ENCODE measurements at places on chromosomes 13 and 19.

DNA sequence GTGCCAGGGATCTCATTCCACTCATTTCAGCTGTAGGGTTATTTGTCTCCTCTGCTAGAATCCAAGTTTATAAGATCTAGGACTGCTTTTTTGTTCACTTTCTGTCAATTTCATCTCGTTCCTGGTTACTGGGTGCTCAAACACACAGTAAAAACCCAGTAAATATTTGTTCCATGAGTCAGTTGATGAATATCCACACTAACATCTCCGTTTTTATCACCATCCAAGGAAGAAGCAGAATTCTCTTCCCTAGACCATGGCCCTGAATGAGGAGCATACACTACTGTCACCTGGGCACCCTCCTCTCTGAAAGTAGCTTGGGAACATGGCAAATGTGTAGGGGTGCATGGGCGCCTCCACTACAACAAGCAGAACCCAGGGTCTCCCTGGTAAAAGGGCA is 390.8 kb downstream of the FOXO1 start:
- no peak for DNase-seq

DNA sequence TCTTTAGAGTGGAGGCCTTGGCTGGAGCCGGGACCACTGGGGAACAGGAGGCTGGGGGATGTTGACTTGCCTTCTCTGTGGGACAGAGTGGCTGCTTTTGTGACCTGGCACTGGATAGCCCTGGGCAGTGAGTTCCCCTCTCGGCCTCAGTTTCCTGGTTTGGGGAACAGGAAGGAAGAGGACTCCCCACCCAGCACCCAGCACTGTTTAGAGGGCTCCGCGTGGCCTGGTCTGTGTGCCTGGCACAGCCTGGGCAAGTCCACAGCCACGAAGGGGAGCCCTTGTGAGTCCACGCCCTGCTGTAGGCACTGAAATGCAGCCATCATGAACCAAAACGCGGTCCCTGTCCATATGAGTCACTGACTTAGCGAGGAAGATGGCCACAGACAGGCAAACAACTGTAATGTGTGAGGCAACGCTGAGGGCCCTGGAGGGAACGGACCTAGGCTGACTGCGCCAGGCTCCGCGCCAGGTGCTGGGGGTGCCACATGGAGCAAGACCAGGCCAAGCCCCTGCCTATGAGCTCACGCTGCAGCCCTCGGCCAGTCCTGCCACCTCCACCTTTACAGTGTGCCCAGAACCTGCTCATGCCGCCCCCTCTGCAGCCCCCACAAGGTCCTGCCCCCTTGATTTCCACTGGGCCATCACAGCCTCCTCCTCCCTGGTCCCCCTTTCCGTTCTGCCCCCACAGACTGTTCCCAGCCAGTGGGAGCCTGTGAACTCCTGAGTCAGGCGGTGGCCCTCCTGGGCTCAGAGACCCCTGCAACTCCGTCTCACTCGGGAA is 35.5 kb downstream of the PAK4 start:
- no peak for DNase-seq

DNA sequence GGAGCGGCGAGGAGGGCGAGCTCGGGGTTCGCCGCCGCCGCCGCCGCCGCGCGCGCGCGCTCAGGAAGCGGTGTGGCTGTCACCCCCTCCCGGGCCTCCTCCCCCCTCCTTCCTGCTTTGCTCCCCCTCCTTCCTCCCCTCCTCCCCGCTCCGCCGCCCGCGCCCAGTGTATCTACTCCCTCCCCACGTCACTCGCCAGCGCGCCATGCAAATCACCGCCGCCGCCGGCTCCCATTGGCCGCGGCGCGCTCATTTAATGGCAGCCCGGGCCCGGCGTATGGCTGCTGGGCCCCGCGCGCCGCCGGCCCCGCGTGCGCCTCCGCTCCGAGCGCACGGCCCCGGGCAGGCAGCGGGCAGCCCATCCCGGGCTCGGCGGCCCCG is 335 bp upstream of the SOX1 start:
- DNase-seq: peak; percentile 75

DNA sequence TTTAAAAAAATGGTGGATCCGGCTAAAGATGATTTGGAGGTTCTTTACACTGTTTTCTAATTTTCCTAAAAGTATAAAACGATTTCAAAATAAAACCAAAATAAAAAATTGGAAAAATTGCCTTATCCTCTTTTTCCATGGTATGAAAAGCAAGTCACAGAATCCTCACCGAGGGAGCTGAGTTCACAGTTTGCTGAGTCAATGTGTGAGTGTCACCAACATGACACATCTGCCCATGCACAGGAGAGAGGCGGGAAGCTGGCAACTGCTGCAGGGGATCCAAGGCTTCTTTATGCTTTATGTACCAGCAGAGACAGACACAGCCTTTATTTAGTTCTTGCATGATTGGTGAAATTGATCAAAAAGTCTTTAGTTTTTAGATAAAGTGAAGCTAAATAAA is 157.8 kb downstream of the TNFSF13B start:
- DNase-seq: no peak

DNA sequence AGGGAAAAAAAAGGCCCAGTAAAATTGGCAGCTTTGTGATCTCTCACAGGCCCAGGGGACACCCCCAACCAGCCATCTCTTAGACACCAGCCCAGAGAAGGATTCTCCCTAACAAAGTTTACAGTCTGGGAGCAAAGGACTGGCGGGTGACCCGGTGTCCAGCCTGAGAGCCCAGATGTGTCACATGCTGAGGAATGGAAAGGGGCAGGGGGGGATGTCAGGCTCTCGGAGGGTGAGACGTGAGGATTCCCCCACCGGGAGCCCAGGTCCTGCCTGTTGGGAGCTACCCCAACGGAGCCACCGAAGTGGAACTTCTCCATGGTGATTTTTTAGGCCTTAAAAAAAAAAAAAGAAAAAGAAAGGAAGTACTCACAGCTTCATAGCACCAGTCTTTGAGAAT is 4.8 kb upstream of the CTXN1 start:
- DNase-seq: no peak

GRCh38 chr13:95176611-95177259 is 124.5 kb downstream of the ABCC4 start:
- no peak for DNase-seq

- DNase-seq: peak; percentile 60
Observed at GRCh38 chr13:95403349-95404140, 102.3 kb upstream of the ABCC4 start.

- DNase-seq: peak; percentile 51
Observed at GRCh38 chr13:107866941-107867623, 348.3 kb downstream of the LIG4 start.

DNA sequence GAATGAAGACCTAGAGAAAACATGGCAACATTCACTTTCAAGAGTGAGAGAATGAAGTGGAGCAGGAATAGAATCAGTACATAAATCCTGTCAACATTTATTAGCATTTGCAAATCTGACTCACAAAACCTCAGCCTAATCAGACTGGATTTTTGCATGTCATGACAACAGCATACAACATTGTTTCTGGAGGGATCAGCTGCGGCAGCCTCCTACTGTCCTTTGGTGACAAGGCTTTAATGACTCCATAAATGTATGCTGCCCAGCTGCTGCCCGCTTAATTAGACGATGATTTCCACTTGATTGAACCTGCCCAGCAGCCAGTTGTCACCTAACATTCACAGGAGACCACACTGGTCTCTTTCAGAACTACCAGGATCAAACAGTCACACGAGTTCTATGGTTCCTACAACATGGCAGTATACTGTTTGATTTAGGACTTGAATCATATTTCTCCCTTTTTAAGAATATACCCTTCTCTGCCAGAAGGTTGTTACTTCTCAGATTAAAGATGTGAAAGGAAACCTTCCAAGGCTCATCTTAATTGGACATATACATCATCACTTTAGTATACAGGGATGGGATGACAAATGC is 9.3 kb downstream of the EBPL start:
- DNase-seq: peak; percentile 60

DNA sequence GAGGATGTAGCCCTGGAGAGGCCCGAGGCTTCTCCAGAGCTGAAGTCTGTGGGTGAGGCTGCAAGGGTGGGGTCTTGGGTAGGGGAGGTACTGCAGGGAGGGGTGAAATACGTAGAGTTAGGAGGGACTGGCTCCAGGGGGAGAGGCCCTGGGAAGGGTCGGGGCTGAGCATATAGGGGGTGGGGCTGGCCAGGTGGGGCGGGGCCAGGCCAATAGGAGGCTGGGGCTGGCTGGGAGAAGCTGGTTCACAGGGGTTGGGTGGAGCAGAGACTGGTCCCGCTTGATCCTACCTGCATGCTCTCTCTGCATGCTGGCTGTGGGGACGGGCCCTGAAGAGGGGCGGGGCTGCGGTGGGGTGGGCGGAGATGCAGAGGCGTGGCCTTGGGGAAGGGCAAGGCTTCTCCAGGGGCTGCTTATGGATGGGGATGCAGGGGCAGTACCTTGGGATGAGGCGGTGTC is 51.9 kb downstream of the CELF5 start:
- no peak for DNase-seq

- no peak for DNase-seq
Observed at GRCh38 chr13:32033744-32034143, 2.2 kb downstream of the FRY start.

- no peak for DNase-seq
Observed at GRCh38 chr13:34883396-34883795, 58.7 kb upstream of the NBEA start.

- DNase-seq: no peak
Observed at GRCh38 chr13:98222081-98222554, 45.0 kb upstream of the RNF113B start.

DNA sequence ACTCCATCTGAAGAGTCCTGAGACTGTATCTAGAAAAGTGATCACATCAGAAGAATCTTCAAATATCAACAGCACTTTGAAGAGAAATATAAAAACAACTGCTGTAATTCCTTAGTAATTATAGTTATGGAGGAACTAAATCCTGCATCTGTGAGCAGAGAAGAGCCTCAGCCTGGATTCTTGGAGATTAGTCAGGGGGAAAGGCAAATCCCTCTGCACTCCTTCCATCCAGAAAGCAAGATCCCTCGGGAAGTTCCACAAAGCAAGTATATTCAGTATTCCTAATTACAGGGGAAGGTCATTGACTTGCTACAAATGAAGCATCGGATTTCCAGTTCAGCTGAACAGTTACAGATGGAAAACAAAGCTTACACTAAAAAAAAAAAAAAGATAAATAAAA is 256.6 kb upstream of the IPO5 start:
- no peak for DNase-seq

DNA sequence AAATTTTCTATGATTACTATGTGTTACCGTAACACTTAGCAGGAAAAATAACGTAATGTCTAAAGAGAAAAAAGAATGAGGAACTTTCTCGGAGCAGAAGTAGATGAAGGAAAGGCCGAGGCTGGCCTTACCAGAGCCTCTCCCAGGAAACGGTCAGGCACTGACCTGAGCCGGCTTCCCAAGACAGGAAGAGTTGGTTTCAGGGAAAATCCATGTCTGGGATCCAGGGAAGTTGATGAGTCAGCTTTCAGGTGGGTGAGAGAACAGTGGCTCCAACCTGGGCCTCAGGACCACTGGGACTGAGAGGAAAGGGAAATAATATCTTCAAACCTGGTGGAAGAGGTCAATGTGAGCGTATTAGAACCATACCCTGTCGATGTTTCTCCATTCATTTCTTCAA is 93.3 kb upstream of the UBL3 start:
- no peak for DNase-seq

DNA sequence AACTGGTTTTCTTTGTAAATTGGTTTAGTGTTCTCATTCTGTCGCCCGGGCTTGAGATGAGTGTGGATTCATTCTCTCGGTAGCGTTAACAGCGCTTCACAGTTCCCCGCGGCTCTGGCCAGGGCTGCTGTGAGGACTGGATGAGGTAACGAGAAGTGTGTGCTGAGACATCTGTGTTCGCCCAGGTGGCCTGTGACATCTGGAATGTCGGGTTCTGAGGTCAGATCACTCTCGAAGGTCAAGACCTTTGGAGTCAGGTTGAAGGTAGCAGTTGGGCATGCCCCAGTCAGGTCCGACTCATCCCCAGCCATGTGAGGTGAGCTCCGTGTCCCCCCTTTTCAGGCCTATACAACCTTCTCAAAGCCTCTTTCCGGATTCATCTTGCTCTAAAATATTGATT is 13.4 kb upstream of the TUBGCP3 start:
- no peak for DNase-seq

GRCh38 chr13:21389124-21389523 is 70.0 kb downstream of the ZDHHC20 start:
- no peak for DNase-seq

- DNase-seq: no peak
Observed at GRCh38 chr19:39097721-39098120, 13.6 kb downstream of the ACP7 start.

GRCh38 chr13:30720172-30720869 is 15.0 kb upstream of the ALOX5AP start:
- no peak for DNase-seq

DNA sequence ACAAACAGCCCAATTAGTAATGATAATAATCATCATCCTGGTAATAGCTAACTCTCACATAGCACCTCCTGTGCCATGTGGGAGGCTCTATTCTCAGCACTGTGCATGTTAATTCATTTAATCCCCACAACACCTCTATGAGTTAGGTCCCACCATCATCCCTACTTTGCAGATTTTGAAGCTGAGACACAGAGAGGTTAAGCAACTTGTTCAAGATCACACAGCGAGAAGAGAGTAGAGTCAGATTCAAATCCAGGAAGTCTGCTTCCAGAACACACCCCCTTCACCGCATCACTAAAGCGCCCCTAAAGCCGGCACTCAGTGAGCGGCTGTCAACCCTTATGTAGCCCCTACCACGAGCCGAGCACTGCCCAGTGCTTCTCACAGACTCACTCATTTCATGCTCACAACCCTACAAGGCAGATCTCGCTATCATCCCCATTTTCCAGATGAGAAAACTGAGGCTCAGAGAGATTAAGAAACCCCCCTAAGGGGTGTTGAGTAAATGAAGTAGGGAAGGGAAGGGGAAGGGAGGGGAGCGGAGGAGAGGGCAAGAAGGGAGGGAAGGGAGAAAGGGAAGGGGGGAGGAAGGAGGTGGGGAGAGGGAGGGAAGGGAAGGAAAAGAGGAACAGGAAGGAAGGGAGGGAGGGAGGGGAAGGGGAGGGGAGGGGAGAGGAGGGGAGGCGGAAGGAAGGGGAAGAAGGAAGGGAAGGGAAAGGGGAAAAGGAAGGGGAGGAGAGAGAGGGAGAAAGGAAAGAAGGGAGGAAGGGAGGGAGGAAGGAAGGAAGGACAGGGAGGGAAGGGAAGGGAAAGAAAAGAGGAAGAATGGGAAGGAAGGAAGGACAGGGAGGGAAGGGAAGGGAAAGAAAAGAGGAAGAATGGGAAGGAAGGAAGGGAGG is 16.4 kb downstream of the EMP3 start:
- DNase-seq: no peak

DNA sequence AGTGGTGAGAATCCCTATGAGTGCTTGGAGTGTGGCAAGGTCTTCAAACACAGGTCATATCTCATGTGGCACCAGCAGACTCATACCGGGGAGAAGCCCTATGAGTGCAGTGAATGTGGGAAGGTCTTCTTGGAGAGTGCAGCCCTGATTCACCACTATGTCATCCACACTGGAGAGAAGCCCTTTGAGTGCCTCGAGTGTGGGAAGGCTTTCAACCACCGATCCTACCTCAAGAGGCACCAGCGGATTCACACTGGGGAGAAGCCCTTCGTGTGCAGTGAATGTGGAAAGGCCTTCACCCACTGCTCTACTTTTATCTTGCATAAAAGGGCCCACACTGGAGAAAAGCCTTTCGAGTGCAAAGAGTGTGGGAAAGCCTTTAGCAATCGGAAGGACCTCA is 18.7 kb upstream of the AURKC start:
- DNase-seq: no peak

GRCh38 chr13:31850041-31850555 is 110.8 kb downstream of the RXFP2 start:
- DNase-seq: no peak

- DNase-seq: no peak
Observed at GRCh38 chr13:103884101-103884723, 818.0 kb upstream of the SLC10A2 start.
